ENCODE measurements at places on chromosomes 3 and 15.

DNA sequence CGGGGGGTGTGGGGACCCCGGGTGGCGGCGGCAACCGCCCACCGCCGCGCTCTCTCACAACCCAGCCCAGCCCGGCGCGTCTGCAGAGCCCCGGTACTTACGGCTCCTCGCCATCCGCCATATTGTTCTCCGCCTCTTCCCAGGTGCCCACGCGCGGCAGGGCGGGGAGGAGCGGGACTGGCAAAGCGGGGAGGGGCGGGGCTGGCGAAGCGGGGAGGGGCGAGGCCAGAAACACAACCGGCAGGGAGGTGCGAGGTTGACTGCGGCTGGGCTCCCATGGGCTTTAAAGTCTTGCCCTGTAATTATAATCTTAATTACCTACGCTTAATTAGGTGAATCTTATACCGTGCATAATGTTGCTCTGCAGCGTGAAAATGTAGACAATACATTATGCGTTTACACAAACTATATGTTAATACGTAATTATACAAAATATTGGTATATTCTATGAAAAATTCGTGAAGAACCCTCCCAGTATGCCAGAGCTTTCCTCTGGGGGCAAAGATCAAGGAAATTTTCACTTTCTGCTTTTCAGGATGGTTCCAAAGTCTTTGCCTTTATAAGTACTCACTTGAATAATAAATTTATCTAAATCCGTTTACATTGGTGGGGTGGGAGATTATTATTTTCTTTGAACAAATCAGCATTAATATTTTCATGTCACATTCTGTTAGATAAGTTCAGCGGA lies at the start of gene UBA3:
Gene UBA3 (minus strand): TSS at position 133 of the 688 bp plus-strand sequence. CDS start 12 bp downstream, at position 121.
- peak; percentile 86 for DNase-seq

DNA sequence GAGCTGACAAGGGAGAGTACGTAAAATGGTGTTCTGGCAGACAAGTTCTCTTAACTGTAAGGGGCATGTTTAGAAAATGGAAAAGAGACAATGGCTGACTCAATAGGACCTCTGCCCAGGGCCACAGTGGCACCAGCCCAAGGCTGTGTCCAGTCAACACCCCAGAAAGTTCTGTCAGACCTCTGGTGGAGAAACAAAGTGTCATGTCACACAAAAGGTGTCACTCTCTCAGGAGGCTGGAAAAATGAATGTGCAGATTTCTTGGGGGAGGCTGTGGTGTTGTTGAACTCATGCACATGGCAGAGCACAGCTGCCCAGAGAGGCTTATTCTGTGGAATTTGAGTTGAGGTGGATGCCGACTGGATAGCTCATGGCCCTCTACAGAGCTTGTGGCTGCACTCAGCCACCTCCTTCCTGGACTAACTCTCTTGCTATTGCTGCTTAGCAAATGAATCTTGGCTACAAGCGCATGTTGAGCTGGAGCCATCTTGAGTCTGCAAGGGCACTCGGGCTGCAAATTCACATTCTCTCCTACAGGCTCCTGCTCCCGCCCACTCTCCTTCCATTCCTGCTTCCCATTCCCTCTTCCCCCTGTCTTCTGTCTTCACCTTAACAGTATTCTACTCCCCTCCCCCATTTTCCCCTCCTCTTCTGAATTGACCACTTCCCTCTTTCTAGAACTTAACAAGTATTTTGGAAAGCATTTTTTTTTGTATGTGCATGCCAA lies 55.8 kb upstream of the SLC7A14 start:
- peak; percentile 11 for DNase-seq

- DNase-seq, result no peak
Observed at GRCh38 chr15:38691965-38692788, 127.6 kb upstream of the RASGRP1 start.

GRCh38 chr15:31563421-31563820 lies 236.8 kb downstream of the KLF13 start:
- no peak for DNase-seq

DNA sequence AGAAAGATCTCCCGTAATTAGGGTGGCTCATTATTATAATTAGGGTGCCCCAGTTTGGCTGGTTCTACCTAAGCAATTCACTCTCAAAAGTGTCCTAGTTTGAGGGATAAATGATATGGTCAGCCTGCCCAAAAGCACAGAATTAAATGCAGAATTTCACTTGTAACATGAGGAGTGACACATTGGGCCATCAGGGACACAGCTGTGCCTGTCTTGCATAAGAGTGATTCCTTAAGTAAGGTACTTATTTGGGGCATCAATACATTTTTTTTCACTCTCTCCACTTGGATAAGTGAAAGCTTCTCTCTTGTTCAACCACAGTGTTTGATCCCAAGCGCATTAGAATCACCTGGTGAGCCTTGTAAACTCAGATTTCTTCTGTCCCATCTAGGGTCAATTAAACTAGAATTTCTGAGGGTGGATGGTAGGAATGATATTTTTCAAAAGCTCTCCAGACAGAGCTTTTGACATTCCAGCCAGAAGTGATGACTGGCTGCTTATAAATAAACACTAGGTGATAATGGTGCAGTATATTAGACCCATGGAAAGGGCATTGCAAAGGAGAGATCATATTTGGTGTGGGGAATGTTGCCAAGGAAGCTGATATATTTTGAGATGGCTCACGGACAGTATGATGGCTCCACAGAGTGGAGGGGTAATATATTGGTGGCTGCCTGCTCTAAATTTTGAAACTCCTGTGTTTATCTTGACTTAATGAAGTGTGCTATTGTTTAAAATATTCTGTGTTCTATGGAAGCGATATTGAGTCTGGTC lies 458.1 kb upstream of the RASGRP1 start:
- DNase-seq, result no peak

DNA sequence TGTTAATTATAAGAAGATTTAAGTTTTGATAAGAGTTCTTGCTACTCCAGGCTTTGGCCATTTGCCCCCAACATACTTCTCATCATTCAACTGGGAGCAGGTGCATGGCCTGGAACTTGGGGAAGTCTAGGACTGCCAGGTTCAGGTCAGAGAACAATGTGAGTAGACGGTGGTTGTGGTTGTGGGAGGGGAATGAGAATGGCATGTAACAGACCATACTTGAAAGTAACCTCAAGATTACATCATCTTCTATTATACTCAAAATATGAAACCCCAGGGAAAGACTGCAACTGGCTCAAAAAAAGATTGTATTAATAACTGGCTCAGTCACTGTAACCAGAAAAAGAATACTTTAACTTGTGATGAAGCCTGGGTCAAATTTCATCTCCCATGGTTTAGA lies 364.9 kb upstream of the DPPA4 start:
- DNase-seq, result peak; percentile 21

- DNase-seq, result peak; percentile 87
Observed at GRCh38 chr3:190586631-190587011, 72.7 kb downstream of the IL1RAP start.

DNA sequence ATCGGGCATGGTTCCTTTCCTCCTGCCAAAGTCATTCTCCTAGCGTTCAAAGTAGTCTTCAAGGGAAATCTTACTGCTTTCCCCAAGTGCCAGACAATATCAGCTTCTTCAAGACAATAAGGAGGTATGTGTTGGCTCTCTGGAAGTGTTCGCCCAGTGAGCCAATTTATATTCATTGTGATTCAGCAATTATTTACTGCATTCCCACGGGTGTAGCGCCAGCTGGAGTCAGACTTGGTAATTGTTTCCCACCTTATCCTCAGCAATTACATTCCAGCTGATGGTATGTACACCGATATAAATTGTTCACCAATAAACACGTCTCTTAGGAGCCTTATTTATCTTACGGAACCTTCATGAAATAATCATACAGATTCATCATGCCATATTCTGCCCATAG lies 103.6 kb upstream of the CTNNB1 start:
- DNase-seq, result no peak

DNA sequence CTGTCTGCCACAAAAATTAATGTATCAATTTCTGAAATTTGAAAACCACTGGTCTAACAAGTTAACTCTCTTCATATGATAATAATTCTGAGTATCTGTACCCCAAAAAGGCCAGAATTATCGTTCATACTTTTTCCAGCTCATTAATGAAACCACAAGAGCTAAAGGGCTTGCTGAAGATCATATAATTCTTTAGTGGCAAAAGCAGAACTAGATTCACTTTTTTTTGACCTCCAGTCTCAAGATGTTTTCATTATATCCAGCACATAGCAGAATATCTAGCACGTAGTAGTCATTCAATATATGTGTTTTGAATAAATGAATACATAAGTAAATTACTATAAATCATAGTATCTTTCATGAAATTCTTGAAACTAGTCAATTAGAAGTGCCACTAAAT lies 246.7 kb upstream of the KCNH8 start:
- DNase-seq, result no peak

- no peak for DNase-seq
Observed at GRCh38 chr15:100372739-100373119, 31.0 kb upstream of the ADAMTS17 start.

DNA sequence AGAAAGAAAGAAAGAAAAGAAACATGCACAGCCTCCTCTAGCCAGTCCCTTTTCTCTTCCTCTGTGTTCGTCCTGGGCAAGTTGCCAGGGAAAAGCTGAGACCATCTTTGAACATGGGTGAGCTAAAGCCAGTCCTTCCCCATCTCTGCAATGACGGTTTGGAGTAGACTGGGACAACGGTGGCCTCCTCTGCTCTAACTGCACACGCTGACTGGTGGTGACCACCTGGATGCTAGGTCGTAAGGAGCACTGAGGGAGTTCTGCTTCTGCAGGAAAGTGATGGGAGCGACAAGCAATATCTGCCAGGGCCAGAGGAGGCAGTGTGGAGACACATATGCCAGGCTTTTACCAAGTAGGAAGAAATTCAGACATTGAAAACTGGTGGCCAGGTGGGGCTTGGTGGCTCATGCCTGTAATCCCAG lies 111.7 kb downstream of the NUP210 start:
- DNase-seq, result peak; percentile 18

GRCh38 chr3:13045241-13045903 lies 27.9 kb downstream of the IQSEC1 start:
- no peak for DNase-seq

GRCh38 chr15:98548139-98548971 lies 100.0 kb upstream of the IGF1R start:
- peak; percentile 76 for DNase-seq

- peak; percentile 90 for DNase-seq
Observed at GRCh38 chr15:55221090-55222011, 24.6 kb upstream of the RSL24D1 start.

DNA sequence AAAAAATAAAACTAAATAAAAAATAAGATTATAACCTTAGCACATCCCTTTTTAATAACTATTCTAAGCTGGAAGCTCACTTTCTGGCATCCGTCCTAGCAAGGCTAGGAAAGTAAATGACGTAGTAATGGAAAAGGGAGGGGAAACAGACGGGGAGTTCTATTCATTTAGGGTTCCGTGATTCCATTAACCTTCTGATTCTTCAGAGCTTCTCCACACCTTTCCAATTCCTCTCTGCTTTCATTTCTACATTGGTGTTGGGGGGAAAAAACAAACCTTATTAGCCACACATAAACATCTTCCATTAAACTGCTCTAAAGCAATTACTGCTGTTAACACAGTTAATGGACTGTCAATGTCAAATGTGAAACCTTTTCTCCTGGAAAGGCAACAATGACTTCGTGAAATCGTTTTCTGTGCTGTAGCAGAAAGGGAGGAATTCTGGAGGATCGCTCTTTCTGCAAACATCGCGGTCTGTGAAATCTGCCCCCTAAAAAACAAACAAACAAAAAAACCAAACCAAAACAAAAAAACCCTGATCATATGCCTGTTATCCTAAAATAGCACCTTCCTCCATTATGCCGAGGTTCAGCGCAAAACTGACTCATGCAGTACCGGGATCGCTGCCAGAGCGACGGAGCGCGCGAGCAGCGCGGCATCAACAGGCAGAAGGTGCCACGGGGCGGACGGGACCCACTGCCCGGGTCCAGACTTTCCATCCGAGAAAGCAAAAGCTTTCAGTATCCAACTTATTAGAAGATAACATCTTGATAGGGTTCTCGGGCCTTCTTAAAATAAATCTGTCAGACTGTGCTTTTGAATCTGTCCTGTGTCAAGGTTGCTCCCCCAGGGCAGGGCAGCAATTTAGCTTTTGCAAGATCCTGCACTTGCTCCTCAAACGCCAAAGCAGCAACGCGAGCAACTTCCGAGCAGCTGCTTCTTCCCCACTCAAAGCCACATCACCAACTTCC lies 156.2 kb downstream of the FGF12 start:
- peak; percentile 35 for DNase-seq

DNA sequence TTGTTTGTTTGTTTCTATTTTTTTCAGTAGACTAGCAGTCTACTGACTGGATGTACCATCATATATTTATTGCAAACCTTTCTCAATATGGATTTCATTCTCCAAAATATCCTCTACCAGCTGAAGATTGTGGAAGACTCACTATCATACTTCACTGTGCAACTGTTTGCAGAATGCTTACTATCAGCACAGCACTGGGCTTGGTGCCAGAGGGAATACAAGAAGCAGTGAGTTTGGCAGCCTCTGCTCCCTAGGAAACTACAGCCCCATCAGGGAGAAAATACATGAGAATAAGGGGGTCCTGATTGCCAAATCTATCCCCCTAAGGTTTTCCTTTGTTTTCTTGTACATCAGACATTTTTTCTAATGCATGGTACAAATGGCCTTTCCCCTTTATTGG lies 27.5 kb downstream of the AQP9 start:
- DNase-seq, result peak; percentile 15

GRCh38 chr3:175428466-175428865 lies 569.3 kb downstream of the NAALADL2 start:
- DNase-seq, result no peak

GRCh38 chr15:82890995-82891390 lies 61.5 kb downstream of the HOMER2 start:
- no peak for DNase-seq

DNA sequence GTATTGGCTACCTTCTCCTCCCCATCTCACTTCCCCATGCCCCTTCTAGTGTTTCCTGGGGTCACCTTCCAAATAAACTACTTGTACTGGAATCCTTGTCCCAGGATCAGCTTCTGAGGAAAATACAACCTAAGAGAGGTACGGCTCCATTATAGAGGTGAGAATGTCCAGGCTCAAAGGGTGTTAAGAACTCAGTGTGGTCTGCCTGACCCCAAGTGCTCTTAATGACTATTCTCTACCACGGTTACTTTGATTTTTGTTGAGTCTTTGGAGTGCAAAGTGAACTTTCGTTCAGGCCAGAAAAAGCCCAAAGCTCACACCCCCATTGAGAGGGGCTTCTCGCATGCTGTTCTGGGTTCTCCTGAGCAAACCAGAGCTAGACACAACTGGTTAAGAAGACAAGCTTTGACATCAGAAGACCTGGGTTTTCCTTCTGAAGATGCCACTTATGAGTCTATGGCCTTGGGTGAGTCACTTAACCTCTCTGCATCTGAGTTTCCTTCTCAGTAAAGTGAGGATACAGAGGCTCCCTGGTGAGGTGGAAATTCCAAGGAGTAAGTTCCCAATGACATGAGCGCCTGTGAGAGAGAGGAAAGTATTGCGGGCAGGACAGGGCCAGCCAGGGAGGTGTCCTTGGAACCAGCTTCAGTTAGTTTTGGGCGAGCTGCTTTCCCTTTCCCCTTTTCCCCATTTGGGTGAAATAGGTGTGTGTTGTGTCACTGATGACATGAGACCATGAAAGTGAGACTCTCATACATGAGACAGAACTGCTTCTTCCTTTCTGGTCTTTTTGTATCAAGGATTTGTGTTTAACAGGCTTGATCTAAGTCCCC lies 475.0 kb upstream of the PROK2 start:
- peak; percentile 33 for DNase-seq

- no peak for DNase-seq
Observed at GRCh38 chr15:83012636-83013035, 1.2 kb upstream of the C15orf40 start.

GRCh38 chr3:196789885-196790359 lies 50.3 kb downstream of the PAK2 start:
- no peak for DNase-seq

GRCh38 chr3:88596451-88596850 lies 446.7 kb downstream of the C3orf38 start:
- peak; percentile 48 for DNase-seq
